Stimulated activated CD4-positive, alpha-beta T cell treated with anti-CD3 and anti-CD28 coated beads, Interleukin-1b, Interleukin-23, amount 100 ng/mL, for 1 hour (primary cell): ENCODE measurements at places on chromosomes 5 and 9.

DNA sequence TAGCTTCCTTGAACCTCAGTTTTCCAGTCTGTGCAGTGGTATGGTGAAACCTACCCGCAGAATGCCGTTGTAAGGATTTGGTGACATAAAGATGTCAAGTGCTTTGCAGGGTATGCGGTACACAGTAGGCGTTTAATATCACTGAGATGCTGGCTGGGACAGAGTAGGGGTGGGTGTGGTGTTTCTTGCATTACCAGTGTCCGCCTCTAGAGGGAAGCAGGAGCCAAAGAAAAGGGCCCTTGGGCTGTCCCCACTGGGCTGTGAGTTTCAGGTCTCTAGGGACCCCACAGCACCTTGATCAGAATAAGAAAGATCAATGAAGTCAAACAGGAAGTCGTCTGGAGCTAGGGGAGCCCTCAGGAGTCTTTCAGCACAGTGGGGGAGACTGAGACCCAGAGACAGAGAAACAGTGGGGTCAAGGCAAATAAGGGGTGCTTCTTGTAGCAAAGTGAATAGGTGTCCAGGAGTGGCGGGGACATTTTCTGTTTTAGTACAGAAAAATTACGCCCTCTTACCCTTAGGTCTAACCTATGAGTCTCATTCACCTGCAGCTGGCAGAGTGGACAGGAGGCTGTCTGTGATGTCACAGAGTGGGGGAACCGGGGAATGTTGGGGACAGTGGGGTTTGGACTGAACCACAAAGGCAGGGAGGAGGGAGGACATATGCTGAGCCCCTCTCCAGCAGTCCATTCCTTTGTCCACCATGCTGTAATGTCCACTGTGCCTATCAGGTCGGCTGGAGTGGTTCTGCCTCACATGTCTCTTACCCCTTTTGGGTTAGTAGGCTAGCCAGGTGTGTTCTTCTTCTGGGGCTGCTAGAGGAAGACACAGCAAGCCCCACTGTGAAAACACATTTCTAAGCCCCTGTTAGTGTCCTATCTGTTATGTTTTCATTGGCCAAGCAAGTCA lies 4.7 kb upstream of the TEX53 start:
- DNase-seq: peak; percentile 40

DNA sequence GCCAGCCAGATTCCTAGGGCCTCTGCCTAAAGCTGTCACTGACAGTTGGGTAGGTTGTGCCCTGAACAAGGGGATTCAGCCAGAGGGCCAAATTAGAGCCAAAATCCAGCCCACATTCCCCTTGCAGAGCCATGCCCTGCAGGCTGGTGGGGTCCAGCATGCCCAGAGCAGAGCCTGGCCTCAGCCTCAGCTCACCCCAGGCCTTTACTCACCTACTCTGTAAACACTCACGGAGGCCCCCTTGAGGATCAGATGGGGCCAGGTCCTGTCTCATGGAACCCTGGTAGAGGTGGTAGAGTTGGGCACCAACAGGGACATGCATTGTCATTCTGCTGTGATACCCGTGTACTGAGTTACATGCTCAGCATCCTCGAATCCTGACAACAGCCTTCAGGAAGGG lies 74.9 kb downstream of the LMX1B start:
- DNase-seq: no peak

DNA sequence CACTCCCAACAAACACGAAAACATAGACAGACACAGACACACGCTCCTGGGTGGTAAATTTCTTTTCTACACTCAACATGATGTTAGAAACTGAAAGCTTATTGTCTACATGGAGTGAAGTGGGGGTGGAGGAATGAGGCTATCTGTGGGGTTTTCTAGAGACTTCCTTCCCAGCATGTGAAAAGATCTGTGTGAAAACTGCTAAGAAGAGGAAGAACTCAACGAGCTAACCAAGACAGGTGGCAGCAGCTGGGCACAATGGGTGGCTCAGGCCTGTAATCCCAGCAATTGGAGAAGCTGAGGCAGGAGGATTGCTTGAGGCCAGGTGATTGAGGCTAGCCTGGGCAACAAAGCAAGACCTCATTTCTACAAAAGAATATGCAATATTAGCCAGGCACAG lies 7.6 kb downstream of the FYB1 start:
- no peak for DNase-seq

DNA sequence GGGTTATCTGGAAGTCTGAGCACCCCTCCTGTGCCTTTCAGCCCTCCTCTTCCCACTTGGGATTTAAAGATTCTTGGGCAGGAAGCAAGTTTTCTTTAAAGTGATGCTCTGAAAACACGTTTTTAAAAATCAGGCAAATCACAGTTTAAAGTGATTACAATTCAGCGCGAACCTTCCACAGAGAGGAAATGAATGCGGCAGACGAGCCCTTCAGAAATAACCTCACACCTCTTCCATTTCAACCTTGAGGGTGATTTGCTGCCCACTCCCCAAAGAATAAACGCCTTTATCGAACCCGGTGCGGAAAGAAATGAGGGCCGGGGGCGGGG lies 2.3 kb upstream of the EFNA5 start:
- no peak for DNase-seq

DNA sequence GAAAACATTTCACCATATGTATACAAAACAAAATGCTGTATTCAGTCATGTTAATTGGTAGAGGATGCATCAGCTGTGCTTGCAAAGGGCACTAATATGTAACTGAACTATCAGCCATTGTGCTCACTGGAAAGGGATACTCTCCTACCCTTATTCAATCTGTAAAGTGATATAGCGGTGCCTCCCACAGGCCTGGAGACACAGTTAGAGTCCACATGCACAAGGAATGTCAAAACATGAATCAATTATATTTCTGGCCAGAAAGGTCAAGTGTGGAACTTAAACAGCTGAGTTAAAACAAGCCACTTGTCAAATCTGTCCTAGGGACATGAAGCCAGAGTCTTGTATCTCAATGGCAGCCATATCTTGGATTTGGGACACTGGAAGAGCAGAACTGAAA lies 71.2 kb upstream of the IZUMO3 start:
- DNase-seq: no peak

GRCh38 chr5:108772626-108773025 lies 24.9 kb downstream of the FER start:
- no peak for DNase-seq

DNA sequence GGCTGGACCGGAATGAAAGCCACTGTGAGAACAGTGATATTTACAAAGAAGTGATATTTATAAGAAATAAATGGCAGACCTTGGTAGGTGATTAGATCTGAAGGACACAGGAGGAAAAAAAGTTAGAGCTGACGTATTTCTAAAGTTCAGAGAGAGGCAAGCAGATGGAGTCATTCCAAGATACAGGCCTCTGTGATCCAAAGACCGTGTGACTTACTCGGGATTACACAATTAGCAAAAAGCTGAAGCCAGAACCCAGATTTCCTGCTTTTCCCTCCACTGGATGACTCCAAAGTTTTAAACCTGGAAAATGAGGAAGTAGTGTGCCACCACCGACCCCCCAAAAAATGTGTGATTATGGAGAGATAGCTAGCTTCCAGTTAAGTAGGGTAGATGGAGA lies 3.1 kb upstream of the DOCK8 start:
- no peak for DNase-seq

DNA sequence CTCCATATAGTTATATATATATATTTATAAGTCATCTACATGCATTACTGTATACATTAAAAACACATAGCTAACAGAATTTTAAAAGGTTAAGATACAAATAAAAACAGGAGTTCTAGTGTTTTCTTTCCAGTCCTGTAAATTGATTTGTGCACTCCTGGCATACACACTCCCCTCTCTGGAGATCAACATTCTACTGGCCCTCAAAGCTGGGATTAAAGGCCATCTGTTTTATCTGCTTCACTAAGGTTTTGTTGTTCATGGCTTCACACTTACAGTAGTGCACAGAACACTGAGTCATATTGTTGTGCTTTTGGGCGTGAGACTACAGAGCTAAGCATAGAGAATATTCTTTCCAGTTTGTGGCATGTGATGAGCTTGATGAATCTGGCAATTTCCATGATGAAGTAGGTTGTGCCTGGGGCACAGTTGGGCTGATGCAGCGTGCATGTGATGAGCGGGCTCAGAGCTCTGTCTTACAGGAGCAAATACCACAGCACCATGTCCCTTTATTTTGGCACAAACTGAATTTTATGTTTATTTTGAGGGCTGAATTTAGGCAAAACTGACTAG lies 98.2 kb downstream of the TAF11L14 start:
- no peak for DNase-seq

GRCh38 chr9:110059461-110059860 lies 148.5 kb downstream of the C9orf152 start:
- DNase-seq: no peak

- no peak for DNase-seq
These were observed 20.9 kb upstream of the LURAP1L start for GRCh38 chr9:12753931-12754330.

DNA sequence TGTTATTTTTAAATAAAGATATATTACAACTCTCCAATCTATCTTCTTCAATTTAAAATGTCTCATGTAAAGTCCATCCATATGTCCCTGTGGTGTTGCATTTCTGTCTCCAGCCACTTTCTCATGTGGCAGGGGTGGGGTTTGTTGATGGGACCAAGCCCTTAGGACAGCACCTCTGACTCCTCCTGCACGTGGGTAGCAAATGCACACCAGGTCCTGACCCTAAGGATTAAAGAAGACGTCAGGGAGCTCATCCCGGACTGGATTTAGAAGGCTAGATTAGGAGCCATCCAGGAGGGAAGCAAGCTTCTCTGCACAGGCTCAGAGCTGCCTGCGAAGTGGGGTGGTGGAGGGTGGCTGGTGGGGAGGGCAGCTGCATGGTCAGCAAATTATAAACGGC lies 38.9 kb upstream of the FAM120AOS start:
- DNase-seq: no peak

- no peak for DNase-seq
These were observed 442 bp downstream of the NEURL1B start for GRCh38 chr5:172641359-172642050.
